Cerebellar nuclear complex (tissue), 1 donor: ENCODE measurements at places on chromosomes 1 and 21.
A peak's percentile ranks its signal among the peaks of the same experiment; 100 is the strongest.

DNA sequence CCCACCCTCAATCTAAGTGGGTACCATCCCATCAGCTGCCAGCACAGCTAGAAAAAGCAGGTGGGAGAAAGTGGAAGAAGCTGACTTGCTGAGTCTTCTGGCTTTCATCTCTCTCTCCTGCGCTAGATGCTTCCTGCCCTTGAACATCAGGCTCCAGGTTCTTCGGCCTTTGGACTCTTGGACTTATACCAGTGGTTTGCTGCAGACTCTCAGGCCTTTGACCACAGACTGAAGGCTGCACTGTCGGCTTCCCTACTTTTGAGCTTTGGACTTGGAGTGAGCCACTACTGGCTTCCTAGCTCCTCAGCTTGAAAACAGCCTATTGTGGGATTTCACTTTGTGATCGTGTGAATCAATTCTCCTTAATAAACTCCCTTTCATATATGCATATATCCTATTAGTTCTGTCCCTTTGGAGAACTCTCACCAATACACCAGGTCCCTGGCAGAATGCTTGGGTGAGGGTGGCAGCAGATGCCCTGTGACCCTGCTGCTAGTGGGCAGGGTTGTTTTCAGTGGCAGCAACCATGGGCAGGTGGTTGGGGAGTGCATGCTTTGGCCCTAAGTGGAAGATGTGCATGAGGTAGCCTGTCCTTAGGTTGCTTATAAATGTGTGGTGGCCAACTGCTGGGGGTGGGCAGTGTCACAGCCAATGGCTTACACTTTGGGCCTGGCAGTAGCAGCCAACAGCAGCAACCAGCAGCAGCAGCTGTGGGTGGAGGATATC lies 10.8 kb upstream of the ADAM30 start:
- DNase-seq = no peak

DNA sequence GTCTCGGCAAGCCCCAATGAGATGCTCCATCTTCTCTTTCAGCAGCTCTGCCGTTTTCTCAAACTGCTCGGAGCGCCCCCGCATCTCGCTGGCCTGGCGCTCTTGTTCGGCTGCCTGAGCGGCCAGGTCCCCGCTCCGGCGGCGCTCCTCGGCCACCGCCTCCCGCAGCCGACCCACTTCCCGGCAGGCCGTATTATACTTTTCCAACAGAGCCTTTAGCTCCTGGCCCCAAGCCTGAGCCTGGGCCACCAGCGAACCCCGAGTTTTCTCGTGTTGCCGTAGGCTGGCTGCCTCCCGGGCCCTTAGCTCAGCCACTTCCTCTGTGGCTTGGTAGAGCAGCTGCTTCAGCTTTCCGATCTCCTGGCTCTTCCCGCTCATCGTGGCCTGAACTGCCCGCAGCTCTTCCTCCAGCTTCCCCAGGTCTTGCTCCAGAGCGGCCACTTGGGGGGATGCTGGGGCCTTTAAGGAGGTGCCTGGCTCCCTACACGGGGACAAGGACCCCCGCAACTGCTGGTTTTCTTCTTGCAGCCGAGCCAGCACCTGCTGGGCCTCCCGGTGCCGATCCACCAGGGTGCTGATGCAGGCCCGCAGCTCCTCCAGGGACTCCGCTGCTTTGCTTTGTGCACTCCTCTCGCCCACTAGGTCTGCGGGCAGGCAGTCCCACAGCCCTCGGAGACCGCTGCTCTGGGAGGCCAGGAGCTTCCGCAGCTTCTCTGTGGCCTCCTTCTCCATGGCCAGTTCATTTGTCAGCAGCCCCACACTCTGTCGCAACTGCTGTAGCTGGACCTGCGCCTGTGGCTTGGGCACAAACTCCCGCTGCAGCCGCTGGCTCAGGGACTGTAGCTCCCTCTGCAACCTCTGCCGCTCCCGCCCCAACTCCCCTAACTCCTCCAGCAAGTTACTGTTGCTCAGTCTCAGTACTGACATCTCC lies 13.4 kb upstream of the PIAS3 start:
- peak; percentile 29 for DNase-seq

- no peak for DNase-seq
These were observed 13.6 kb downstream of the FHAD1 start for GRCh38 chr1:15260418-15261154.

GRCh38 chr1:150574260-150575071 lies 4.9 kb downstream of the MCL1 start:
- DNase-seq = no peak

DNA sequence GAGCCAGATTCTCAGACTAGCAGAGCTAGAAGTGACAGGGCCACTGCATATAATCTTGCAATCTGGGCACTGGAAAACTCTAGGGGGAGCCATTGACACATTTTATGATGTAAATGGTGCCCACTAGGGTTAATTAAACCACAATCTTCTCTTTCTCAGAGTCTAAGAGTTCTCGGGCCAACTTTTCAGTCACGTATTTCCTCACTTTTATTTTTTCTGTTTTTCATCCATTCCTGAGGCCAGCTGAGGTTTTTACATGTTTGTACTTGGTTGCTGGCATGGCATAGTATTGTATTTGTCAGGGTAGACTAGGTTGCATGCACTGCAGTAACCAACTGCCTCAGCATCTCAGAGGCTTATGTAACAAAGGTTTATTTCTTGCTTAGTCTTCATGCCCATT lies 138.2 kb downstream of the ZNF326 start:
- DNase-seq = no peak

- no peak for DNase-seq
These were observed 13.4 kb downstream of the ELOA start for GRCh38 chr1:23756676-23757075.

- DNase-seq = no peak
These were observed 242.8 kb downstream of the CRB1 start for GRCh38 chr1:197510691-197511378.

- DNase-seq = no peak
These were observed 19.7 kb upstream of the SUMO3 start for GRCh38 chr21:44837537-44837936.

DNA sequence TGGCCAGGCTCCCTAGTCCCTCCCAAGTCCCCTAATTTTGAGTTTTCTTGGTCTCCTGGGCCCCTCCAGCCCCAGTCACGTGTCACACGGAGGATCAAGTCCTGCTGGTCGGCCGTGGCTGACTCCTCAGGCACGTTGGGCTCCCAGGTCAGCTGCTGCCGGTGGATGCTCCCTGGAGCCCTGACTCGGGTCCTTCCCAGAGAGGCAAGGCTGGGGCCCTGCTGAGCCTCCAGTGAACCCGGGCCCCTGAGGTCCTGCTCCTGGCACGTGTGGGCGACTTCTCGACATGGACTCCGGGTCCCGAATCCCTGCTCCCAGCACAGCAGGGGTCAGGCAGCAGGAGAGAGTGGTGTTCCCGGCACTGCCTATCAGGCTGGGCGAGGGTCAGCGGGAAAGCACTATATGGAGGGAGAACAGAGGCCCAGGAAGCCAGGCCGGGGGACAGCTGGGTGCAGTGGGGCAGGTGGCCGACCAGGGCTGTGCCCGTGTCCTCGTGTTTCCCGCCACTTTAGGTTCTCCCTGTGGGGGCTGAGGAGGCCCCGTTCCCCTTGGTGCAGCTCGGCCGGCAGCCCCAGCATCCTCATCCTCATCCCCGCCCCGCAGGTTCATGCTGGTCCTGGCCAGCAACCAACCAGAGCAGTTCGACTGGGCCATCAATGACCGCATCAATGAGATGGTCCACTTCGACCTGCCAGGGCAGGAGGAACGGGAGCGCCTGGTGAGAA lies 13.2 kb downstream of the TMEM240 start:
- no peak for DNase-seq

DNA sequence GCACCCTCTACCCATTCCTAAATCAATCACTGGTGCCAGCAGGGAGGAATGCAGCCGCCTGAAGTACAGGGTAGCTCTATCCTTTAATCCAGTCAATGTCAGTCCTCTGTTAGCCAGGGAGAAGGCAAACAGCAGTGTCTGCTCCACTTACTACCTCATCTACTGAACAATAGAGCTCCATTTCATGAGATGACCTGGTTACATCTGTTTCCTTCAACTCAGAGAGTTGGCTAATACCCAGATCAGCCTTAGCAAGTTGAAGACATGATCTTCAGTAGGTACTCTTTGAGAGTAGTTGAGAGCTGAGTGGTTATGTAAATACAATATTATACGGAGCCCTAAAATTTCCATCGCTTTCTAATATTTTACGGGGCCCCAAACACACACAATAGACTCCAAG lies 46.1 kb upstream of the CD34 start:
- DNase-seq = no peak

DNA sequence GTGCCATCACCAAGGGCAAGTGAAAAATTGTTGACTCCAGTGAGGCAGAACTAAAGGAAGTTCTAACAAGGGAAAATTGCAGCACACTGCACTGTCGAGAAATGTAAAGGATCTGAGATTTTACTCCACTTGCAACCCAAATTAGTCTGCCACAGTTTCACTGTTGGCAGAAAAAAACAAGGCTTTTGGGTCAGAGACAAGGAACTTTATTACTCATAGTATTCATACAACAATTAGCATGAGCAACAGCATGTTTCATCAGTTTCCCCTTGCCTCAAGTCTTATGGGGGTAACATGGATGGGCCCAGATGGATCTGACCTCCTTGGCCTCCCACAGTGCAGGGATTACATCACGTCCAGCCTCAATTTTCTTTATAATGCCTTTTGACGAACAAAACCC lies 125.3 kb downstream of the LTN1 start:
- no peak for DNase-seq

- no peak for DNase-seq
These were observed 1.0 kb downstream of the ZNF496 start for GRCh38 chr1:247330548-247331171.

GRCh38 chr1:177609953-177610352 lies 359.9 kb downstream of the SEC16B start:
- DNase-seq = no peak

- no peak for DNase-seq
These were observed at the start of gene DSCAM for GRCh38 chr21:40846587-40847411. DSCAM (minus strand) TSS chr21:40847158; CDS start chr21:40846661, 497 bp downstream.

GRCh38 chr21:44331650-44332307 lies 7.4 kb downstream of the CFAP410 start:
- peak; percentile 70 for DNase-seq

GRCh38 chr1:201370500-201370899 lies 7.0 kb downstream of the TNNT2 start:
- DNase-seq = no peak

DNA sequence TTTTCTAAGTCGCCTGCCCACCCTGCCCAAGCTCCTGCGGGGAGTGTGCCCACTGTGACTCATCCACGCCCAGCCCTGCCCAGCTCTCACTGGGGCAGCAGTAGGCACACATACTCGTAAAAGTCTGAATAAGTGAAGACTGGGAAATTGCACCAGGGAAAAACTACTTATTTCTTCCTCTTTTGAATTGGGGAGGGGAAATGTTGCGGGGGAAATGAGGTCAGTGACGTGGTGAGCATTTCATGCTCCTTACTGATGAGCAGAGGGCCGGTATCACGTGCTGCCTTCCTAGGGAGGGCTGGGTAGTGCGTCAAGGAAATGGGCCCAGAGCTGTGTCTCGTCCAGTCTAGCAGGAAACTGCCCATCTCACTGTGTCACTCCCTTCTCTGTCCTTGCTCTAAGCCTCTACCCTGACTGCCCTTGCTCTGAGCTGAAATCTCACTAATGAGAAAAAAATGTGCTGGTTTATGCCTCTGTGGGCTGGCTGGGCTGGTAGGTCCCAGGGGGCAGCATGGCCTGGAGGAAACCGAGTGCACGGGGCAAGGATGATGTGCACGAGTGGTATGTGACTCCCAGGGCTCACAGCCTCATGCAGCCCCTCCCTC lies 13.5 kb upstream of the TNFRSF1B start:
- DNase-seq = no peak

- no peak for DNase-seq
These were observed 115.9 kb upstream of the IVNS1ABP start for GRCh38 chr1:185432948-185433347.

- no peak for DNase-seq
These were observed 32.9 kb upstream of the IL12RB2 start for GRCh38 chr1:67274623-67275325.

DNA sequence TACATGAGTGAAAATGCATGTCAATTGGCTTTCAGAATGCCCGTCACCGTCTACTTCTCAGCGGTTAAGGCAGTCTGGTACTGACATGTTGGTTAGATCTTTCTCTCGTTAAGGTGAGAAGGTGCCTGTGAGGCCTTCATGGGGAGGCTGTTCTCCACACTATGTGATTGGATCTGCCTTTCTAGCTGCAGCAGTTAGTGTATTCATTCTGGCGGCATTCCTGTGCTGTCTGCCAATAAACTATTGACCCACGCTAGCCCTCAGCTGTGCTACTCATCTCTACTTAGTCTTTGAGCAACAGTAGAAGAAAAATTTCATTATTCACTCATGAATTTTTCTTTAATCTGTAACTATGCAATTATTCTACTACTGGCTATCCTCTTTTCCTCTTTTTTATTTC lies 32.0 kb downstream of the CCSAP start:
- DNase-seq = no peak

DNA sequence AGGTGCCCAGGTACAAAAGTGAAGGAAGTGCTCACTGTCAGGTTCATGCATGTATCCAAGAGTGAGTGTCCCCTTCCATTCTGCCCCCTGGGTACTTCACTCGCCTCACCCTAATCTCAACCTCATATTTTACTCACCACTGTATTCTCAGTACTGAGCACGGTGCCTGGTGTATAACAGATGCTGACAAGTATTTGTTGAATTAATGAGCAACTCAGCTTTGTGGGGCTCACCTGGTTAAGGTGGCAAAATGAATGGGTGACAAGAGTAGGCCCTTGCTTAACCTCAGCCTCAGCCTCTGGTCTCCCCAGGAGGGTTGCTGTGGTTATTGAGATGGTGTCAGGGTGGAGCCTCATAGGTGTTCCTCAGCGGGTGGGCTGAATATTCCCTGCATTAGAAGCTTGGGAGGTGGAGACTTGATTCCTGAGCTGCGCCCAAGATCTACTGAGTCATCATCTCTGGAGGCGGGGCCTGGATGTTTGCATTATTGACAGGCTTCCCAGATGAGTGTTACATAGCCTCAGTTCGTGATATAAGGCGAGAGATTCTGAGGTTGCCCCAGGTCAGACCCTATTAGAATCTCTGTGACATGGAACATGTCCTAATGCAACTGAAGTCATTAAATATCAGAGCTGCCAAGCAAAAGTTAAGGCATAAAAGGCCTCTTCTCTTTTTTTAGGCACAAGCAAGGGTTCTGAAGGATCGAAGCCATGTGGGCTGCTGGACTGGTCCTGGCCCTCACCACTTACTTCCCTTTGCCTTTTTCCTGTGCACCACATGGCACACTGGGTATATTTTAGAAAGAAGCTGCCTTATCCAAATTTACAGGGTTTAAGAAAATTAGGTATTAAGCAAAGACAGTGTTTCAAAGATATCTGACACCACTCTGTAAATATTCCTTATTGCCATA lies 39.2 kb downstream of the SYT6 start:
- no peak for DNase-seq

- no peak for DNase-seq
These were observed 32.9 kb downstream of the ADCY10 start for GRCh38 chr1:167881069-167881468.

GRCh38 chr1:152003846-152004442 lies 10.3 kb upstream of the S100A10 start:
- DNase-seq = no peak

DNA sequence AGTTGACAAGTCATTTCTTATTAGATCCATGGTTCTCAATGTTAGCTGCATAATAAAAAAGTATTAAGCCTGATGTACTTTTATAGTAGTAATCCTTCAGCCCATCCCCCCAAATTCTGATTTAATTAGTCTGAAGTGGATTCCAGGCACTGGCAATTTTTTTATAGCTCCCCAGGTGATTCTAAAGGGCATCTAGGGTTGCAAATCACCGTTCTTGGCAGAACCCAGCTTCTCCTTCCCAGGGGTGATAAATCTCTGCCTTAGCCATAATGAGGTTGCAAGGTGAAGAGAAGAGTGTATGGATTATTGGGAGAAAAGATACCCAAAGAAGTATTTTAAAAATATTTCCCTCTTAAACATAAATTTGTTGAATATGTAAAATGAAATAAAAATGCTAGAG lies 43.0 kb upstream of the RXRG start:
- DNase-seq = no peak

GRCh38 chr1:180540697-180541594 lies 17.8 kb upstream of the OVAAL start:
- DNase-seq = no peak
